ENCODE measurements at places on chromosomes 2 and 18.

- DNase-seq = peak; percentile 45
Observed at GRCh38 chr2:99840831-99841230, 301.6 kb downstream of the AFF3 start.

DNA sequence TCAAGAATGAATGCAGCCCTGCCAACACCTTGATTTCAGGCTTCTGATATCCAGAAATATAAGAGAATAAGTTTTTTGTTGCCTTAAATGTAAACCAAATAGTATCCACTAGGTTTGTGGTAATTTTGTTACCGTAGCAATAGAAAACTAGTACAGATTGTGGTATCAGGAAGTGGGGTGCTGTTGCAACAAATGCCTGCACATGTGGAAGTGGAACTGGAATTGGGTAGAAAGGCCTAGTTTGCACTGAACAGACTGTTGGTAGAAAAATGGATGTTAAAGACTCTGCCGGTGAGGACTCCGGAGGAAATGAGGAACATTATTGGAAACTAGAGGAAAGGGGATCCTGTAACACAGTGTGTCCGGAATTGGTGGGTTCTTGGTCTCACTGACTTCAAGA lies 145.8 kb upstream of the MGAT5 start:
- peak; percentile 51 for DNase-seq

GRCh38 chr2:133790711-133791110 lies 222.4 kb upstream of the NCKAP5 start:
- DNase-seq = no peak

DNA sequence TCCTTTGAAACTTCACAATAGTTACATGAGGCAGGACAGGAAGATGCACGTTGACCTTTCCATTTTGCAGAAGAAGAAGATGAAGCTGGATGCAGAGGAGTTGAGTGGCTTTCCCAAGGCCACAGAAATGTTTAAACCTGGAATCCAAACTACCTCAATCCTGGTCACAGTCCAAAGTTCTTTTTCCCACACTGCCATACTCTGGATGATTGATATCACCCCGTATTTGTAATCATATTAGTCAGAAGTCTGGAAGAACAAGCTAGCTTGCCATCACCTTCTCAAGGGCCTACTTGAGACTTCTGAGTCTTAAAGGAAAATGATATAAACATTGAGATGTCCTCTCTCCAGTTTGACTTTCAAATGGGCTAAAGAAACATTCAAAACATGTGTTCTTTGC lies 190.1 kb downstream of the LNPK start:
- DNase-seq = no peak

- no peak for DNase-seq
Observed at GRCh38 chr18:38534073-38534472, 968.5 kb upstream of the CELF4 start.
